Activated naive CD8-positive, alpha-beta T cell treated with anti-CD3 and anti-CD28 coated beads, Interleukin-2, amount 50 U/mL, for 16 hours (primary cell): ENCODE measurements at places on chromosomes 3 and 15.

DNA sequence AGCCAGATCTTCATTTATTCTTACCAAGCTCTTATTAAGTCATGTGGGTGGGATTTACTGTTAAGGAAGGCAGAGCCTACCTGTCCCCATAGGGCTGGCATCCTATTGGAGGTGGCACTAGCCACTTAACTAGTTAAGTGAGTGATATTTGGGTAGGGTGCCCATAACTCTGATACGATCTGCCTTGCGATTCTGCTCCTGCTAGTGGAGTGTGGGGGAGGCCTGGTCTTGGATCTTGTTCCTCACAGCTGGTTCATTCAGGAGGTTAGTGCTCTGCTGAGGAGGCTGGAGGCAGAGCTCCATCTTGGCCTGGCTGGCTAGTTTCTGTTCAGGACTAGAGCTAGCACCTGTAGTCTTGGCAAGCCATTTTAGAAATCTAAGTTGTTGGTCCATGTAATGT lies 9.3 kb downstream of the BAHD1 start:
- no peak for DNase-seq

DNA sequence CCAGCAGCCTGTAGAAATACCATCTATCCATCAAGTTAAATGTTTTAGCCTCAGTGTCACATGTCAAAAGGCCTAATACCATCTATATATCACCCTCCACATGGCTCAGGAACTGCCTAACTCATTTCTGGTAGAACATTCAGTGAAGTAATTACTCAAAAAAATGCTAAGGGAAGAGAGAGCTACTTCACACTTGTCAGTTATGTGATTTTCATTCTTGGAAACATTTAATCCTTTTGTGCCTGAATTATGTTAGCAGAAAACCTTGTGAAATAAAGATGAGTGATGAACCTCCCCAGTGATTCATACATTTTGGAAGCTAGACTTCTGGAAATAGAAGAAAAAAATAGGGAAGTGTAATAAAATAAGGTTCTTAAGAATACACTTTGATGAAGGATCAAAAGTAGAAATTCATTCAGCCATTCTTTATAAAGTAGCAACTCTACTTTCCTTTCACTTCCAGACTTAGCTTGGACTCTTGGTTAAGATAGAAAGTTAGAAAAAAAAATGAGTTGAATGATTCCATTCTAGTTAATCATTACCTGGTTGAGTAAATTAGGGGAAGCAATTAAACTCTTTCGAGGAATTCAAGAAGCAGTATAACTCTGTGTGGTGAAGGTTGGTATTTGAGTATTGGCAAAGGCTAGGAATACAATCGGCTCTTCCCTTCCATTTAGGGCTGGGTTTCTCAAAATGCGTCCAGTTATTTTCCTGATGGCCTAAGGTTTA lies 3.6 kb downstream of the OTOL1 start:
- DNase-seq: no peak

DNA sequence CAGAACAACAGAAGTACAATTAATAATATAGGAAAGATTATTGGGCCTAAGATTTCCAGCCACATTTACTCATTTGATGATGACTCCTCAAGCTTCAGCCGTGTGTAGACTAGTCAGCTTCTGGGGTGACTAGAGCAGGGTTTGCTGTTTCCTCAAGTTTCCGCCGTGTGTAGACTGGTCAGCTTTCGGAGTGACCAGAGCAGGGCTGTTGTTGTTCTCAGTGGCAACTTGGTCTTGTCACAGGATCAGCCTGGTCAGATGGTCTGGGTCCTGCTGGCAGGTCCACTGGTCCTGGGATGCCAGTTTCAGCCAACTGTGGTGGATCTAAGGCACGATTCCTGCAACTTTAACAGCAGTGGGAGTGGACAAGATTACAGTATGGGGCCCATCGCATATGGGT lies 21.8 kb upstream of the NOX5 start:
- no peak for DNase-seq

DNA sequence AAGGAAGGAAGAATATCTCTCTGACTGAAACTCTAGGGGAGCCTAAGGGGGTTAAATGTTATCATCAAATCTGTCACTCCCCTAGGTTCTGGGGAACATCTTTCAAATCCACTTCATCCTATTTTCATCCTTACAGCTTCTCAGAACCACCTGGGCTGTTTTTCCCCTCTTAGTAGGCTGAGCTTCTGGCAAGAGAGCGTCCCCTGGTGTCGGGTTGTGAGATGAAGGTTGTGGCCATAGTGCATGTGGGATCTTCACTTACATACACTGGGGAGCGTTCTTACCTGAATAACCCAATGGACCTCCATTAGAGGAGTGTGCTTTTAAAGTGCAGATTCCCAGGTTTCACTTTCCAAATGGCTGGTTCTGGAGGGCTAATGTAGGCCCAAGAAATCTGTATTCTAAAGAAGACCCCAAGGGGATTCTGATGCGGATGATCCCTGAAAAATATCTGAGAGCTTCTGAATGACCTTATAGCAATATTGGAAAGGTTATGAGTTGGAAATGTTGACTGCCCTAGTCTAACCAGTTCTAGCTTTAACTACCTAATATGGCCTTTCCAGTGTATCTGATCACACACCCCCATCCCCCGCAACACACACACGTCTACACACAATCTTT lies 663.7 kb downstream of the AGBL1 start:
- no peak for DNase-seq

DNA sequence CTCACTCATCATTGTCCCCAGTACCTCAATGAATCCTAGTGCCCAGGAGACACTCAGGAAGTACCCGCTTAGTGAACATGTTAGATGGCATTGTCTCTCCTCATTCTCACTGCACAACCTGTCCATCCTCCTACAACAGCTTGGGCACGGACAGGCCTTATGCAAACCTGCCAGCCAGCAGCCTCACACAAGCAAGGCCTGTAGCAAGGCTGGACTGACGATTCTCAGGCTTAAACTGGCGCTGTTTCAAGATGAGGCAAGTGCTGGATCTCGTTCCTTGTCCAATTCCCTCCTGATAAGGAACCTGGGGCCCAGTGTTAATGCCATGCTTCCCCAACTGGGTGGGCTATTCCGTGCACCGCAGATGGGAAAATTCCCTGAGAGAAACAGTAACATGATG lies 59.0 kb downstream of the CDCP1 start:
- DNase-seq: no peak

GRCh38 chr3:58521336-58521670 lies 15.7 kb downstream of the ACOX2 start:
- DNase-seq: no peak

GRCh38 chr15:92158426-92158825 lies 235.3 kb upstream of the ST8SIA2 start:
- no peak for DNase-seq

GRCh38 chr15:69980341-69981059 lies 117.2 kb downstream of the TLE3 start:
- no peak for DNase-seq

DNA sequence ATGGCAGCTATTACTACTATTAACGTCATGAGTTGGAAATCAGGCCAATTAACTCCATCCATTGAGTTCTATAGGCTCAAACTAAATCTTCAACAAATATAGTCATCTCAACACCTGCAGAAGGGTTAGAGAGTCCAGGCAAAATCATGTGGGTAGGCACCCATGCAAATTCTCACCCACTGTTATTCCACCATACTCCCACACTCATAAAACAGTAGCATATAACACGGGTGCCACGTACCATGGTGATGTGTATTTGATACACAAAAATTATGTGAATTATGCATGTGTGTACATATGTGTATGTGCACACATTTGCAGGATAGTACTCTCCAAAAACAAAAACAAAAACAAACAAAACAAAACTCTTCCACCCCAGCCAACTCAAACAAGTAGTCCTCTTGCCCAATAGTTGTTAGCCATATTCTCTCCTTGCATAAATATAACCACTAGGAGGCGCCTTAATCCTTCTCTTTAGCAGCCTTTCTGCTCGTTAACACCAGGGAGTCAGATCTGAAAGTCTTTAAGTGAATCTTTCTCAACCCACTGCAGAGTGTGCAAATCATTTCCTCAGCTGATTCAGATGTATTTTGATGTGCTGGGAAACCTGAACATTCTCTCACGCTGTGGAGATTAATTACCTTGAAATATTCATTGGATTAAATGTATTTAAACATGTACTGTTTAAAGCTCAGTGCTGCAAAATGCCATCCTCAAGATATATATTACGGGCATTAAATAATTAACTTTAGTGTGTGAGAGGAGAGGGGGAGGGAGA lies 38.0 kb upstream of the COPB2 start:
- DNase-seq: no peak

GRCh38 chr3:190701096-190701532 lies 161.4 kb downstream of the GMNC start:
- no peak for DNase-seq

DNA sequence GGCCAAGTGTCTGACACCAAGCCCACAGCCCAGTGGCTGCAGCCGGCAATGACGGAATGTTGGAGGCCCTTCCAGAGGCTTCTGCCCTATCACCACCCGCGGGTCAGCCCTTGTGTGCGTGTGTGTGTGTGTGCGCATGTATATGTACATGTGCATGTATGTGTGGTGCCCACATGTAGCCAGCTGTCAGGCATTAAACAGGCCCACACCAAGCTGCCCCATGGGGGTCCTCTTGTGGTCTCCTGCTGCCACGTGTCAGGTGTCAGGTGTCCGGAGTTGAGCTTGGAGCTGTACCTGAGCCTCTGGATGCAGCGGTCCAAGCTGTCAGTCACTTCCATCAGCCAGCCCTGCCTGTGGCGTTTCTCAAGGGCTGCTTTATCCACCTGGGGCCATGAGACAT lies 13.9 kb downstream of the UROC1 start:
- DNase-seq: no peak

GRCh38 chr3:34534013-34534412 lies 735.6 kb downstream of the PDCD6IP start:
- DNase-seq: no peak

DNA sequence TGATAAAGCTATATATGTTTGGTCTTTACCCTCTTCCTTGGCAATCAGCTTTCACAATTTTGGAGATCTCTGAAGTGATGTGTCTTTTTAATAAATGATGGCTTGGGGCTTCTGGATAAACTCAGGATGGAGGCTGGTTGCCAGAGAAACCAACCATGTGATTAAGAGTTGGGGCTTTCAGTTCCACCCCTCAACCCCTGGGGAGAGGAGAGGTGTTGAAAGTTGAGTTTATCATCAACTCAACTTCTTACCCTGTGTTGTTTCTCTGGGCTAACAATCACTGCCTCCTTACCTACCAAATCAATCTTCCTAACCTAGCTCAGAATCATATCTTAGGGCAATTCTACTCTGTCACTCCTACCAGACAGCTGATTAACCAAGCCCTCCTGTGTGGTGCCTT lies 735.8 kb downstream of the ZPLD1 start:
- DNase-seq: no peak

GRCh38 chr15:69096626-69097025 lies 63.8 kb upstream of the GLCE start:
- DNase-seq: no peak

DNA sequence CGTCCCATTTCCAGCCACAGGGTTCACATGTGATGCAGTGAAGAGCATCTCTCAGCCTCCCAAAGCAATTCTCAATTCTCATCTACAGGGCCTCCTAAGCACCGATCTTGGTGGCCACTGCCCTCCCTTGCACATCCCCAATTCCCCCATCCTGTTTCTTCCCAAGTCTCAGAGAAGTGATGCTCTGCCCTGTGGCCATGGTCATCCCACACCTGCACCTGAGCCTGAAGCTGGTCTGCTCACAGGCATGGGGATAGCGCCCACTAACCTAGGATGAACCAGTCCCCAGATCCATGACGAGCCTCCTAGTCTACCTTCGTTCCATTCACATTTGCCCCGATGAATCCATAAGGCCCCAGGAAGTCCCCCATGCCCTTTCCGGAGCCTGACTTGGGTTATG lies 201.5 kb downstream of the UACA start:
- no peak for DNase-seq

- DNase-seq: no peak
Observed at GRCh38 chr15:80626643-80627120, 68.4 kb upstream of the ABHD17C start.

DNA sequence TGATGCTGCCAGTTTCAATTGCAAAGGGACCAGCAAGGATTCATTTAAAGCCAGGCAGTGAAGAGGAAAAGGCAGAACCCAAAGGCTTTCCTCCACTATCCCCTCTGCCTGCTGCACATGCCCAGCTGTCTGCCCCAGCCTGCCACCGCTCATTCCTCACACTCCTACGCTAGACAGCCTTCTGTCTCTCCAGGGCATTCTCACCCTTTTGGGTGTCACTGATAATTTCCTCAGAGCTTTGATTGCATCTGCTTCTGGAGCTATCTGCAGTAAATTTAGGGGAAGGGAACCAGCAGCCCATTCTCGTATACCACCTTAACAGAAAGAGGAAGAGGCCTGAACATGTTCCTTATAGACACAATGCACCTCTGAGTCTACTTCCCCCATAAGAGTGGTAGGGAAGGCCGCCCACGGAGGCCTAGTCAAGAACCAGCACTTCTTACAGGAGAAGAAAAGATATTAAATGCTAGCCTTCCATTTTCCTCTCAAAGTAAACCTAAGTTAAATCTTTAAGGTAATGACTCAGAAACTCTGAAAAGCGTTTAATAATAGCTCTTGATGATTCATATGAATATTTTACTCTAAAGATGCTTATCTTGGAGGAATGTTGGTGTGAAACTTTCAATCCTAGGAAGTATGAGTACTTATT lies 20.9 kb downstream of the NUDT16 start:
- no peak for DNase-seq

DNA sequence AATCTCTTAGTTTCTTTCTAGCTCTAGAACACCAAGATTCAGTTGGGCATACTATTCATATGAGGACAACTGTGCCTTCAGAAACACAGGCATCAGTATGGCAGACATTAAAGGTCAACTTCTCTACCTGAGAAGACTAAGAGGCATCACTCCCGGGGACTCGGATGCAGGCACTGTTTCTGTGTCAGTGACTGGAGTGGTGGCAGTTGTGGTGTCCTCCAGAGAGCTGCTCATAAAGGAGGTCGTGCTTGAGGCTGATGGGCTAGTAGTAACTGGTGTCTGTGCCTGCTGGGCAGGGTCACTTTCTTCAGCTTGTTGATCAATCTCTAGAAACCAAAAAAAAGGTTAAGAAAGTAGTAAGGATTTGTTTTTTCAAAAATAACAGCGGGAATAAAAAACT lies 75.2 kb downstream of the FBXL22 start:
- no peak for DNase-seq

GRCh38 chr3:9808345-9809037 lies 1.6 kb upstream of the TTLL3 start:
- no peak for DNase-seq

DNA sequence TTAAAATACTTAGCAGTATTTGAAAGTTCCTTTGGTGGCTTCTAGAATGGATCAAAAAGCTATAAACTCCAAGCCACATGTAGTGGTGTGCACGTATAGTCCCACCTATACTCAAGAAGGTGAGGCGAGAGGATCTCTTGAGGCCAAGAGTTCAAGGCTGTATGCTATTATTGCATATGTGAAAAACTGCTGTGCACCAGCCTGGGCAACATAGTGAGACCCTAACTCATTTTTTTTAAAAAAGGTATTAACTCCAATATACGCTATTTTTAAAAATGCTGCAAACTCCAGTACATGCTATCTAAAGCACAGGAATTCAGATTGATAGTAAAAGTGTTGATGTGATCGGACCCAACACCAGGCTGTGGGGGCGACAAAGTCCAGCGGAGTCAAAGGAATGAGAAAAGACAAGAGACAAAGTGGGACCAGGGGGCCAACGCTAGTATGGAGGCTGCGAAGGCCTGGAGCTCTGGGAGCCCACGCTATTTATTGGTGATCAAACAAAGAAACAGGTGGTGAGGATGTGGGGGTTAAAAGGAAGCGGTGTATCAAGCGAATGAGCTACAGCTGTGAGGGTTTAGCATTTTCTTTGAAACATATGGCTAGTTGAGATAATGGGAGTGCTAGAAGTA lies 66.6 kb downstream of the ARIH1 start:
- DNase-seq: no peak
